Effector memory CD4-positive, alpha-beta T cell (primary cell): ENCODE measurements at places on chromosomes 5 and 9.
A peak's percentile ranks its signal among the peaks of the same experiment; 100 is the strongest.

DNA sequence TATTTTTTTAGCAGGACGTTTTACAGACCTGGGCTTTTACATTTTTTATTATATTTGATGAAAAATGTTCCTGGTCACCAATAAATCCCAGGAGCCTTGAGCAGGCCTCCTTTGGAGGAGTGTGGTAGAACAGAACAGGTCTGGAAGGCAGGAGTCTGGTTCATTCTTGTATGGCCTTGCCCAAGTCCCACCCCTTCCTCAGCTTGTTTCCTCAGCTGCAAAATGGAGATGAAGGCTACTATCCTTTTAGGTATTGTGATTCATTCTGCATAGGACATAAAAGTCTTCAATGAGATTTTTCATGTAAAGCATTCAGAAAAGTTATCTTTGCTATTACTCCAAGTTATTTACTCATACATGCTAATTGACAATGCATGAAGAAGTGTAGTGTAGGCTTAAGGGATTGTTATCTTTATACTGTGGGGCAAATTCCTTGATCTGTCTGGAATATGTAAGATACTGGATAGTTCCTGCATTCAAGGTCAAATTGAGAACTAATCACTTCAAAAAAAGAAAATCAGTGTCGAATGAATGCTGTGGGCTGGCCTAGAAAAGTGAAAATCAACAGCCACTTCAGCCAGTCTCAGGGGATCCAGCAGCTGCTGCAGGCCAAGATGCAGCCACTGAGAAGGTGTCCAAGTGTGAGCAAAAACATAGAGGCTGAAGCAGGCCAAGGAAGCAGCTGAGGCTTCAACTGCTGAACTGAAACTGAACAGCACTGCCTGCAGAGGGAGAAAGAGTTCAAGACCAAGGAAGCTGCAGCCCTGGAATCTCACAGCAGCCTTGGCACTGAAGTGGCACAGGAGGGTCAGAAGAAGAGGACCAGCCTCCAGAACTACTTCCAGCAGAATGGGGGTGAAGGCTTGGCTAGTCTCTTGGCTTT lies 15.5 kb upstream of the SLC36A3 start:
- DNase-seq = no peak

DNA sequence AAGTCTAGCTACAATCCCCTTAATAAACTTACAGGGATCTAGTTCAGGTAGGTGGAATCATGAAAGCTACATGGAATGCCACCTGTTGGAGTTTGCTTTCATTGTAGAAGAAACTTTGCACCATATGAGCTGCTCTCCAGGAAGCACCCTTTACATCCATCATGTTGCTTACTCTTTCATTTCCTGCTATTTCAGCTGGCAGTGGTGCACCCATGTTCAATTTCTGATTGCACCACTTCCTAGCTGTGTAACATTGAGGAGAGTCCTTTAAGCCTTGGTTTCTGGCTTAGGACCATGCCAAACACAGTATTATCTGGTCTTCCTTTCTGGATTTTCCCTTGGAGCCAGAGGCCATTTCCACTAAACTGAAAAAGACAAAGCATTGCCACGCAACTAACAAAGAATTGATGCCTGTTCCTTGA lies 123.3 kb upstream of the SLC12A2 start:
- DNase-seq = no peak

- no peak for DNase-seq
Observed at GRCh38 chr9:110293248-110293647, 36.9 kb upstream of the TXN start.

- DNase-seq = peak; percentile 85
Observed at GRCh38 chr9:129202613-129203555, 24.8 kb upstream of the IER5L start.
